ENCODE measurements at places on chromosomes 4 and X.

- no peak for DNase-seq
These were observed 64.8 kb downstream of the QDPR start for GRCh38 chr4:17447056-17447455.

- DNase-seq = no peak
These were observed 167.9 kb downstream of the CAMK2D start for GRCh38 chr4:113593400-113594230.

GRCh38 chr4:20761382-20761781, 61.1 kb downstream of the PACRGL start:
- no peak for DNase-seq

GRCh38 chrX:39174772-39175417, 373.6 kb downstream of the MID1IP1 start:
- no peak for DNase-seq

DNA sequence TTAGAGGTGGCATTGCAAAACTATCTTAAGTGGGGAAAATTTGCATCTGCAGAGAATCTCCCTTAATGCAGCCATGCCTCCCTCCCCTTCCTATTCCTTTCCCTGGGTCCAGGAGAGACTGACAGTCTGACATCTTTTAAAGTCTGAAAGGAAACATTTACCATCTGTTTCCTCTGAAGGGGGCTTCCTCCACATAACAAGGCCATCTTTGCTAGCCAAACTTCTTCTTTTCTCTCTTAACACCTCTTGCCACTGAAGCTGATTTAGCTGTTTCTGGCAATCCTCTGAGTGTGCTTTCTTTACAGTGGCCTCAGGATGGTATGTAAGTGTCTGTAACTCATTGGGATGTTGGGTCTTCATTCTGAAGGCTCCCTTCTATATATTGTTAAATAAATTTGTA, 34.6 kb upstream of the AADAT start:
- no peak for DNase-seq

DNA sequence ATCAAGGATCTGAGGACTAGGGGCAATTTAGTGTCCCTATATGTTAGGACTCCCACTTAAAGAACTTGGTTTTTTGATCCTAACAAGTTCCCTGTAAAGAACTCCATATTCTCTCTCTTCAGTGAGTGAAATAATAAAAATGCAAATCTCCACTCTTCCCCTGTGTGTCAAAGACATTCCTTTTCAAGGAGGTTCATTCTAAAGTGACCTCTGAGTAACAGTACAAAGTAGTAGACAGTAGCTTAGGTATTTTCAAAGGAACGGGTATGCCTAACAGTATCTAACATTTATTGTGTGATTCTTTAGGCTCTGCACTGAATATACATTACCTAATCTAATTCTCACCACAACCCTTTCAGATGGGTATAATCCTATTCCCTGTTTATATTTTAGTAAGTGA, 58.4 kb upstream of the SCOC start:
- DNase-seq = no peak

DNA sequence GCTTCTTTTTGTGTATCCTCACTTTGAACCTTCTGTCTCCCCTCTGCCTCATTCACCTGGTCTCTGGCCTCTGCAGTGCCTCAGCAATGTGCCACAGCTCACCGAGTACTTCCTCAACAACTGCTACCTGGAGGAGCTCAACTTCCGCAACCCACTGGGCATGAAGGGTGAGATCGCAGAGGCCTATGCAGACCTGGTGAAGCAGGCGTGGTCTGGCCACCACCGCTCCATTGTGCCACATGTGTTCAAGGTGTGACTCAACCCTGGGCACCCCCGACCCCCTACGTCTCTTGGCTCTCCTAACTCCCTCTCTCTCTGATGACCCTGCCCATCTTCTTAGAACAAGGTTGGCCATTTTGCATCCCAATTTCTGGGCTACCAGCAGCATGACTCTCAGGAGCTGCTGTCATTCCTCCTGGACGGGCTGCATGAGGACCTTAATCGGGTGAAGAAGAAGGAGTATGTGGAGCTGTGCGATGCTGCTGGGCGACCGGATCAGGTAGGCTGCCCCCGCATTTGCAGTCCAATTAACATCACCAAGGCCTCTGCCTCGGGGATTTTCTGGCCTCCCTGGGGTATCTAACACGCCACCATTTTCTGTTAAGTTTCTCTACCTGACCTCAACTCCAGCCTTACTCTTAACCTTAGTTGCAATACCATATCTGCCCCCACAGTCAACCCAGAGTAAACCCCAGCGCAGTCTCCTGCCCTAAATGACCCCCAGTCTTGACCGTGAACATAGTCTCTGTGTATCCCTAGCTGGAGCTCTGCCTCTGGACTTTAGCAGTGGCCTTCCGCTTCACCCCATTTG, 8.6 kb downstream of the USP11 start:
- DNase-seq = no peak

- no peak for DNase-seq
These were observed 13.8 kb downstream of the L1CAM start for GRCh38 chrX:153871946-153872878.

- no peak for DNase-seq
These were observed 7.3 kb upstream of the TMEM185A start for GRCh38 chrX:149638860-149639259.

GRCh38 chrX:13966071-13966792, 63.5 kb downstream of the GEMIN8 start:
- DNase-seq = no peak

- DNase-seq = no peak
These were observed 186.7 kb upstream of the FAT1 start for GRCh38 chr4:186910385-186910784.

DNA sequence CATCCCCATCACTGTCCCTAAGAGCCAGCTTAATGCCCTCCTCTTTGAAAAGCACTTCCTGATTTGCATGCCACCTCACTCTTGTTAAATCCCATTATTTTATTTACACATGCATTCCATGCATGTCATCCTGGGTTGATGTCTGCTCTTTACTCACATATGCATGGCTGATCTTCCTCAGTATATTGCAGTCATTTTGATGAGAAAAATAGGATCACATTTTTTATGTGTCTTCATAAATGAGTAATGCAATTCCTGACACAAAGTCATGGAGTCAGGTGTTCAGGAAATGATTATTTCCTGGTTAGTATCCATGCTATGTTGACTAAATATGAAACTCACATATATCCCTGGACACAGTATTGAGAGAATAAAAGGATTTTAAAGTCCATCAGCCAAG, 204.7 kb downstream of the SLIT2 start:
- DNase-seq = no peak

- DNase-seq = no peak
These were observed 491.3 kb downstream of the KCNIP4 start for GRCh38 chr4:21457086-21457840.

- DNase-seq = no peak
These were observed 264.8 kb upstream of the IGFBP7 start for GRCh38 chr4:57374866-57375595.

DNA sequence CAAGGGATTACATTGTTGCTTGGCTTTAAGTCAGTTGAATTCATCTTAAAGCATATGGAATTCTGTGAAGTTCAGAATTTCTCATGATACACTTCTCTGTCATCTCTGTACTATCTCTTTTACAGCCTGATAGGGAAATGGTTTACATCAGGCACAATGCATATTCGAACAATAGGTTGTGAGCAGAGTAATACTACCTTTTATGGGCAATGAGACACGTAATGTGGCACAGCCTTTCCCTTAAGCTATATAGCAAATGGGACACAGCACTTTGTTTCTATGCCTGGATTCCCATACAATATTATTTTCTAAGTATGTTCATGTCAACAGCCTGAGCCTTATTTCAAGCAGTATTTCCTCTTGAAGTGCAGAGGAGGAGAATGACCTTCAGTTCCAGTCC, 58.4 kb downstream of the SYNPO2 start:
- DNase-seq = no peak

DNA sequence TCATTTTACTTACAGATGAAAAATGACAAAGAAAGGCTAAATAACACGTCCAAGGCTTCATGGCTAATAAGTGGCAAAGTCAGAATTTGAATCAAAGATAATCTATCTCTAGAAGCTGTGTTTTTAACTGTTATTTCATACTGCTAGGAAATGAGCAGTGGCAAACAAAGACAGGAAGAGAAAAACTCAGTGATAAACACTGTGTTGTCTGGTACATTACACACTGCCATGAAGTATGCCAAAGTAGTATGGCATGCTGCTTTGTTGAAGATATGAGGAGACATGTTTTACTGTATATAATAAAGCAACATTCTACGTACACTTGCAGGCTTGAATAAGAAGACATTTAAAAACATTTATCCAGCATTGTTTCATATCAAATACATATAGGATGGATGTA, 49.5 kb downstream of the TIGD2 start:
- DNase-seq = no peak

- no peak for DNase-seq
These were observed 24.1 kb downstream of the FRMPD4 start for GRCh38 chrX:12162420-12162819.

DNA sequence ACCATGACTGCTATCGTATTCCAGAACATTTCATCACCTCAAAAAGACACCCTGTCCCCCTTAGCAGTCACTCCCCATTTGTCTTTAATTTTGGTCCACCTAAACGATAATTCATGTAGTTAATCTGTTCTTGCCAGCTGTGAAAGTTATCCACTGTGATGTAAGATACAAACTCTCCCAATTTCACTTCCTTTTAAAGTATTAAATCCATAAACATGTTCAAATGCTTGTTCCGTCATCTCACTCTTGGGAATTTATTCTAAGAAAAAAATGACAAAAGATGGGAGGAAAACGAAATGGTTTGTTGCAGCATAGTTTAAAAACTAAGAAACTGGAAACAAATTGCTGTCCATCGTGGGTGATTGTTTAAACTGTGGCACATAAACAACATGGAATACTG, 53.7 kb upstream of the IRF2 start:
- no peak for DNase-seq

- no peak for DNase-seq
These were observed 7.0 kb downstream of the LRCH2 start for GRCh38 chrX:115226929-115227328.

DNA sequence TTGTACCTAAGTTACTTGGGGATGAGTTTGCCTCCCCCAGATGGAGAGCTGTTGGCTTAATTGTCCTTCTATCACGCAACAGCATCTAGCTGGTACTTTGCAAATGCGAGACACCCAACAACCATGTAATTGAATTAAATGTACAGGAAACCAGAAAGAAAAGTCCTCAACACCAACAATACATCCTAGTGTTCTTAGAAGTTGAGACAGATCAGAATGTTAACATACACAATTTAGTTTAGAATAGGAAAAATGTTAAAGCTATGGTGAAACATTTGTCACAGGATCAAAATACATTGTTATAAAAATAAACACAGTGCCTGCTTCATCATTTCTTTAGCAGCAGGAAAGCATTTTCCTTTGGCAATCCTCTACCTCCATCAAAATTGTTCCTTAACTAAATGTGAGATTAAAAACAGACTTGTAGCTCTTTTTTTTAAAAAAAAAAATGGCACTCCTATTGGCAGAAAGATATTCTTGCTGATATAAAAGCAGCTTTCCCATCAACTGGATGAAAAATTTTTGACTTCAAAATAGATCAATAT, 163.1 kb upstream of the MID1 start:
- DNase-seq = no peak

DNA sequence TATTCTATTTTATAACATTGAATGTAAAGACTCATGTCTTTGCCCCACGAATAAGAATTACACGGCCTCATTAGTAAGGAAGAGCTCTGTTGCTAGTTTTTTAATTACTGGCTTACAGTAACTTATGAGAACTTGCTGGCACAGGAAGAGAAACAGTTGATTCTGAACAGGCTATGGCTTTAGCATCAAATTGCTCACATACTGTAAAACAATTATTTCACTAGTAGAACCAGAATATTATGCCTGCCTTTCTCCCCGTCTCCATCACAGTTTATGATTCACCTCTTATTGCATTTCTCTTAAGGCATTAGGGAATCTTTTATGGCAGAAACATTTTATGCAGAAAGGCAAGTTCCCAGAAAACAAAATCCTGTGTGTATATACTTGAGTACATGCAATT, 126.1 kb downstream of the SPRY1 start:
- no peak for DNase-seq

GRCh38 chrX:295136-295535, 14.0 kb downstream of the PLCXD1 start:
- no peak for DNase-seq

- DNase-seq = no peak
These were observed 89.1 kb downstream of the LARP7 start for GRCh38 chr4:112726041-112726440.

DNA sequence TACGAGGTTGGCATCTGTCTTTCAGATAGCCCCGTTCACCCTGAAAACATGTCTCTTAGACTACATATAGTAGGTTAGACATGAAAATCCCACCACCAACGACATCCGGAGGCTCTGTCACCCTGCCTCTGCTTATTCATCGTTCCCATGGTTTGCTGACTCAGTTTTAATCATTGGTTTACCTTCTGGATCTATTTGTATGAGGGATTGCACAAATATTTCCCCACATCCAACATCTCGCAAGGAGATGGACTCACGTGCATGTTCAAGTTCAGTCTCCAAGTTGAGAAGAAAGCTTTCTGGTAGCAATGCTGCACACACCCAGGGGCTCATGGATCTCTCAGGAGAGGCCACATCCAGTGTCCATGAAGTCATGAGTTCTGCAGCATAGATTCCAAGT, 10.8 kb downstream of the CETN2 start:
- no peak for DNase-seq

- no peak for DNase-seq
These were observed 3.6 kb upstream of the MAGED1 start for GRCh38 chrX:51889851-51890250.

- peak; percentile 1 for DNase-seq
These were observed 51.8 kb downstream of the PHOX2B start for GRCh38 chr4:41696763-41697162.

GRCh38 chrX:21972721-21973120, 32.2 kb downstream of the SMS start:
- no peak for DNase-seq

GRCh38 chr4:166311169-166311568, 438.1 kb downstream of the TLL1 start:
- DNase-seq = no peak

- DNase-seq = no peak
These were observed 16.7 kb upstream of the AFAP1 start for GRCh38 chr4:7956270-7956808.

GRCh38 chr4:24965627-24966026, 52.8 kb upstream of the CCDC149 start:
- DNase-seq = no peak

DNA sequence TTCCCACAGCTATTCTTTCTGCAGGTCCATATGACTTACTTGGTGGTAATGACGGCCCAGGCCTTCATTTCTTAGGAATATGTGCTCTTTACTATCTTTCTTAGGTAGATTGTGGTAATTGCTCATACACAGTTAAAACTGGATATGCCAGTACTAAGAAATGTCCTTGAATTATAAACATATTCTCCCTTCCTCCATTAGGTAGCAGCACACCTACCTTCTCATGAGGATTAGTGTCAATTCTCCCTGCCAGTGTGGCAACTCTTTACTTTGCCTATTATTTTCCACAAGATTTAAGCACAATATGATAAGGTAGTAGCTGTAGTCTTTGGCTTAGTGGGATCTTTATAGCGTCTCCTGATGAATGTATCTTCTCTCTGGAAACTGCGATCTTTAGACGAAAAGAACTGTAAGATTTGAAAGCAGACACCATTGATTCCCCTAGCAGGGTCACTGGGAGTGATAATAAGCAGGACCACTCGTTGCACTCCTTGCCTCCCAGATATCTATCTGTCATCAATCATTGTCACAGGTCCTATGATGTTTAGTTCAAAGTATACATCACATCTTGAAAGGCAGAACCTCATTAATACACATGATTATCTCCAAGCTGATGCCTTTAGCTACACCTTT, 1240.7 kb downstream of the C4orf33 start:
- no peak for DNase-seq

GRCh38 chr4:149932188-149932587, 116.5 kb upstream of the IQCM start:
- no peak for DNase-seq

GRCh38 chrX:97704881-97705280, 821.2 kb downstream of the RPA4 start:
- no peak for DNase-seq
